ENCODE measurements at places on chromosomes 1 and 21. TPM values are rescaled to one million over a fixed set of nuclear protein-coding genes. Genes with fewer than 3 reads are reported as not detected.

Gene RXFP4
- not detected for total RNA-seq

DNA sequence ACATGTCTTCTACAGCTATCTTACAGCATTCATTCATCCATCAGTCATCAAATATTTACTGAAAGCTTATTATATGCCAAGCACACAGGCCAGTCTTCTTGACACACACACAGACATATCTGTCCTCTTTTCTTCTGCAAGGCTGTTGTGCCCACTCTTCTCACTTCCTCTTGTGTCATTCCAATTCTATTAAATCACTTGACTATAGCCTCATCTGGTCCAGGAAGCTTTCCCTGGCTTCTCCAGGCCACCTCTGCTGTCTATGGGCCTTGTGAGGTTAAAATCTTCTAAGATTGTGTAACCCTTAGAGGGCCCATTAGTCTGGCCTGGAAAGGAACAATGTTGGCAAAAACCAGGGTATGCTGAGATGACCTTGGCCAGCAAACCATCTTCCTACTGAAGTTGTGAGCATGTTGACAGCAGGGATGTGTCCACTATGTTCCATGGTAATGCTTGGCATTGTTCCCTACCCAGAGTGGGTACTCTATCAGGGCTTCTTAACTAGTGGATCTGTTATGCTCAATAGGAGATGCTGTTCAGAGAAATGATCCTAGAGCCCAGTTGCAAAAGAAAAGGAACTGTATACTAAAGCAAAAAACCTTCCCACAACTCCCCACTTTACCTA lies 5.3 kb downstream of the TRAF3IP3 start:
- H3K27ac ChIP-seq = peak overlapping the region; percentile 76
- peak overlapping the region; percentile 34 for H3K4me3 ChIP-seq
- H3K36me3 ChIP-seq = peaks cover 87% of the 10 kb centered on the region
- DNase-seq = no peak
- H3K27me3 ChIP-seq = no peaks in the 10 kb centered on the region
- H3K4me1 ChIP-seq = peaks cover 75% of the 10 kb centered on the region

- H3K4me1 ChIP-seq = no peaks in the 10 kb centered on the region
- H3K27ac ChIP-seq = no peak overlapping the region
- no peaks in the 10 kb centered on the region for H3K36me3 ChIP-seq
- peaks cover 36% of the 10 kb centered on the region for H3K27me3 ChIP-seq
Measured at GRCh38 chr1:112833806-112834205, 118.7 kb upstream of the PPM1J start.

DNA sequence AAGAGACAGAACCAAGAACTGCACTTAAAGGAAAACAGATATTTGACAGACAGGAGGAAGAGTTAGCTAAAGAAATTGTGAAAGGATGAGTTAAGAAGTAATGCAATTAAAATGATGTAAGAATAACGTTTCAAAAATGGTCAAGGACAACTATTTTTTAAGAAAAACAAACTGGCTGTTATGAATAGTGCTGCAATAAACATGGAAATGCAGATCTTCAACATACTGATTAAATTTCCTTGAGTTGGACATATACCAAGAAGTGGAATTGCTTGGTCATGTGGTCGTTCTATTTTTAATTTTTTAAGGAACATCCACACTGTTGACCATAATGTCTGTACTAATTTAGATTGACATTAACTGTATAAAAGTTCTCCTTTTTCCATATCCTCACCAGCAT lies 23.1 kb upstream of the PHTF1 start:
- H3K27me3 ChIP-seq = no peaks in the 10 kb centered on the region
- no peak for DNase-seq
- no peak overlapping the region for H3K4me3 ChIP-seq

Gene RTCA
- total RNA-seq = 67.4 TPM

Gene COX20
- 21.6 TPM for total RNA-seq

Gene RPTN
- total RNA-seq = not detected

Gene TNFAIP8L2
- total RNA-seq = 17.6 TPM

GRCh38 chr1:6704746-6705145 lies 3.1 kb upstream of the DNAJC11 start:
- H3K27ac ChIP-seq = no peak overlapping the region
- peaks cover 23% of the 10 kb centered on the region for H3K4me1 ChIP-seq
- H3K4me3 ChIP-seq = no peak overlapping the region
- H3K27me3 ChIP-seq = peaks cover 10% of the 10 kb centered on the region

GRCh38 chr1:156559797-156560385 lies 12.5 kb downstream of the IQGAP3 start:
- H3K27me3 ChIP-seq = no peaks in the 10 kb centered on the region
- no peaks in the 10 kb centered on the region for H3K4me1 ChIP-seq
- DNase-seq = no peak
- H3K36me3 ChIP-seq = peaks cover 23% of the 10 kb centered on the region

GRCh38 chr1:57770772-57771171 lies 346.9 kb upstream of the DAB1 start:
- H3K36me3 ChIP-seq = no peaks in the 10 kb centered on the region
- H3K27me3 ChIP-seq = no peaks in the 10 kb centered on the region
- H3K4me3 ChIP-seq = no peak overlapping the region
- H3K27ac ChIP-seq = no peak overlapping the region

- H3K4me1 ChIP-seq = no peaks in the 10 kb centered on the region
- H3K36me3 ChIP-seq = no peaks in the 10 kb centered on the region
- no peaks in the 10 kb centered on the region for H3K27me3 ChIP-seq
- no peak for DNase-seq
Measured at GRCh38 chr1:195894411-195894810, 713.8 kb downstream of the KCNT2 start.

GRCh38 chr1:188669728-188670382 lies 1807.8 kb downstream of the BRINP3 start:
- no peaks in the 10 kb centered on the region for H3K36me3 ChIP-seq
- H3K4me1 ChIP-seq = no peaks in the 10 kb centered on the region
- DNase-seq = no peak
- H3K4me3 ChIP-seq = no peak overlapping the region
- H3K27me3 ChIP-seq = no peaks in the 10 kb centered on the region

DNA sequence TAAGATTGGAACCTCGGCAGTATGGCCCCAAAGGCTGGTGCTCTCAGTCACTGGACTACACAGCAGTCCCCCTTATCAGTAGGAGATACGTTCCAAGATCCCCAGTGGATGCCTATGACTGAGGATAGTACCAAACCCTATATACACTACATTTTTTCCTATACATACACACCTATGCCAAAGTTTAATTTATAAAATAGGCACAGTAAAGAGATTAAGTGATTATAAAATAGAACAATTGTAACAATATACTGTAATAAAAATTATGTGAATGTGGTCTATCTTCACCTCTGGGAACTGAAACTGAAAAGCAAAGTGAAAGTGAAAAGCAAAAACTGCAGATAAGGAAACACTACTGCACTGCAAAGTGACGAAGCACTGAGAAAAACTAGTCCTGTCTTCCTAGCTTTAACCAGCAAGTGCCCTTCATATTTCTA lies 96.8 kb downstream of the INTS7 start:
- peak overlapping the region; percentile 52 for H3K4me3 ChIP-seq
- no peaks in the 10 kb centered on the region for H3K27me3 ChIP-seq
- H3K36me3 ChIP-seq = peaks cover 12% of the 10 kb centered on the region
- DNase-seq = no peak

Gene B3GALT5
- not detected for total RNA-seq

DNA sequence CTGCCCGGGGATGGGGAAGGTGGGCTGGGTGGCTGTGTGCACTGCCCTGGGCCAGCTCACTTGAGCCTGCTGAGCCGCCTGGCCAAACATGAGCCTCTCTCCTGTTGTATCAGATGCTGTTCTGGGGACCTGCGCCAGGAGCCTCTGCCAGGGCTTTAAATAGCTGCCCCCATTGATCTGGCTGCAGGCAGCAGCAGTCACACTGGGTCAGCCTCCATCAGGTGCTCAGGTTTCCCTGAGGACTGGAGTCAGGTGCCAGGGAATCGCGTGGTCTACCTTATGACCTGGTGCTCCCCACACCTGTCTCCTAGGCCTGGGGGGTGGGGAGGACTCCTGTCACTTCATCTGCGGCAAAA lies 700 bp upstream of the CCDC28B start:
- H3K4me3 ChIP-seq = no peak overlapping the region
- H3K27ac ChIP-seq = peak overlapping the region; percentile 82
- DNase-seq = no peak
- H3K36me3 ChIP-seq = peaks cover 29% of the 10 kb centered on the region
- peaks cover 75% of the 10 kb centered on the region for H3K4me1 ChIP-seq

Gene MX1
- total RNA-seq = 544 TPM

DNA sequence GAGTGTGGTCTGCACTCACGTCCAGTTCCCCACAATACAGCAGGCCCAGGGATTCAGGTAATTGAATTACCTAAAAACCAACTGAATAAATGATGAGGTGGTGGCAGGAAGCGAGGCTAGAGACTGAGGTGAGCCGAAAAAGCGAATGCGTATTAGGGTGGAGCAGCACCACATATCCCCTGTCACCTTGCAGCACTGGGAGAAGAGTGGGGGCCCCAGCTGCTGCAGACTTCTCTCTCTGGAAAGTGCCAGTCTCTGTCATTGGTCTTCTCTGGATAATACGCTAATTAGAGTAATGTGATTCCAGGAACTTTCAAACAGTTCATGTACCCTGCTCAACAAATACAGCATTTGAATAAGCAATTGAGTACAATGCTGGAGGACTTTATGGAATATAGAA lies 199.0 kb downstream of the RPS6KC1 start:
- no peak overlapping the region for H3K4me3 ChIP-seq
- no peaks in the 10 kb centered on the region for H3K4me1 ChIP-seq
- peaks cover 4% of the 10 kb centered on the region for H3K36me3 ChIP-seq
- no peak overlapping the region for H3K27ac ChIP-seq
- no peak for DNase-seq

DNA sequence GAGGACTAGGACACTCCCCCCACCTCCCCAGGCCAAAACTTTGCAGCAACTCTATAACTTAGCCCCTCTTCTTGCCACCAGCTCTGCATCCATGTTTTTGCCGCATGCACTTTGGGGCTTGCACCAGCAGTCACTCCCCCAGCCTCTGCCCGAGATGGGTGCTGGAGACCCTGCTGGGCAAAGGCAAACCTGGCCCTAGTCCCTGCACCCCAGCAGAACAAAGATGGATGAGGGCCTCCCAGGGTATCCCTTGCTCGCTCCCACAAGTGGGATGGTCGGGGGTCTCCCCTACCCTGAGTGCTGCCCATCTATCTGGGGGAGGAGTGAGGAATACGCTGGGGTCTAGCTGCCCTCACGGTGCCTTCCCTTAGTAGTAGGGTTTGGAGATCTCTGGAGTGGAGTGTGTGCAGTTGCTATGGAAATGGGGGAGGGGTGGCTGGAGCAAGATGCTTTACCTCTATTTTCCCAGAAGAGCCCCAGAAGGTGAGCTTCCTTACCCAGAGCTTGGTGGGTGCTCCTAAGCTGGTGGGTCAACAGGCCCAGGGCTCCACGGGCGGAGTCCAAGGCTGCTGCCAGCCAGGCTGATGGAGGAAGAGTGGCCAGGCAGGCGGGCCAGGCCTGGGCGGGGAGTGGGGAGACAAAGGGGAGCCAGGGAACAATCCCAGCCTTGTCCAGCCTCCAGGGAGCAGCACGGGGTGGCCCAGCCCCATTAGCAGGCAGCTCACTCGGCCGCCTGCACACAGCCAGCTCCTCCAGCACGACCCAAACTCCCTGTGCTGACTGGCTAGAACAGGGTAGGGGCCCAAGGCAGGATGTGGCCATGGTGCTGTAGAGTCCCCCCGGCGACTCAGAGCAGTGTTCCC lies at the start of gene PAQR6:
Gene PAQR6, minus strand, starts transcription at position 597 of the 863 bp plus-strand sequence. CDS start 1,325 bp downstream, outside the sequence.
- H3K36me3 ChIP-seq = peaks cover 2% of the 10 kb centered on the region
- no peak for DNase-seq
- H3K4me1 ChIP-seq = peaks cover 36% of the 10 kb centered on the region
- H3K27me3 ChIP-seq = no peaks in the 10 kb centered on the region

Gene BSND
- total RNA-seq = 0.12 TPM

Gene HNRNPCL2
- not detected for total RNA-seq

GRCh38 chr1:56339786-56340465 lies 239.4 kb downstream of the PLPP3 start:
- no peak overlapping the region for H3K4me3 ChIP-seq
- H3K27me3 ChIP-seq = no peaks in the 10 kb centered on the region
- H3K27ac ChIP-seq = no peak overlapping the region
- no peak for DNase-seq
- no peaks in the 10 kb centered on the region for H3K4me1 ChIP-seq

Gene GJC2
- total RNA-seq = 1.8 TPM

- H3K36me3 ChIP-seq = no peaks in the 10 kb centered on the region
- no peak for DNase-seq
- no peak overlapping the region for H3K4me3 ChIP-seq
- no peaks in the 10 kb centered on the region for H3K4me1 ChIP-seq
- no peak overlapping the region for H3K27ac ChIP-seq
Measured at GRCh38 chr1:22969304-22969709, 3.4 kb downstream of the LACTBL1 start.

DNA sequence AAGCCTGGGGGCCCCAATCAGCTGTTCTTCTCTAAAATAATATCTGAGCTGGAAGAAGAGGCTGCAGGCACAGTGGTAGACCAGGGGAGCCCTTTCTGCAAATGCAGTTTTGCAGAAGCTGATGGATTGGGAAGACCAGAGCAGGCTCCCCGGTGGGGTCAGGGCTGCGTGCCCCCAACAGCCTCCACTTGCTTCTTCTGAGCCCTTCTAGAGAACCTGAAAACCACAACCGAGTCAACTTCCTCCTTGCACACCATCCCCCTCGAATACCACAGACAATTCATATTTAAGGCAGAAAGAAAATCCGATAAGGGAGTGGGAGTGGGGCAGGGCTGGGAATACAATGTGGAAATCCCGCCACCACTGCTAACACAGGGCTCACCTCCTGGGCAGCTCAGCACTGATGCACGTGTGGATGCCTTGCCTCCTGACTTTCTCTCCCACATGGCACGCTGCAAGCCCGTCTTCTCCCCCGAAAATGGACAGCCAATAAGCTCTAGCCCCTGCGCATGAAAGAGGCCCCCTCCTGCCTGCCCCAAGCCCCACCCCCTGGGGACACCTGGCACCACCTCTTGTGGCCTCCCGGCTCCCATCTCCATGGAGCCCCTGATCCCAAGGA lies 25.4 kb upstream of the ALDH4A1 start:
- H3K4me3 ChIP-seq = peak overlapping the region; percentile 77
- peaks cover 66% of the 10 kb centered on the region for H3K4me1 ChIP-seq
- no peaks in the 10 kb centered on the region for H3K27me3 ChIP-seq
- DNase-seq = peak; percentile 76
- H3K36me3 ChIP-seq = peaks cover 2% of the 10 kb centered on the region

Gene GUCA2B
- total RNA-seq = not detected

Measured in activated CD8-positive, alpha-beta memory T cell treated with anti-CD3 and anti-CD28 coated beads, Interleukin-2, amount 10 ng/mL, durations not matched to agents 7 days and 5 days (primary cell).